NCI-H1105 treated with DMSO at 0.1 percent for 48 hours (cell line): ENCODE measurements at places on chromosomes 3 and 15.
A peak's percentile ranks its signal among the peaks of the same experiment; 100 is the strongest.

GRCh38 chr3:50645378-50645777, 28.4 kb downstream of the MAPKAPK3 start:
- DNase-seq = no peak

GRCh38 chr15:77112838-77113504, 42.1 kb upstream of the TSPAN3 start:
- DNase-seq = no peak

- no peak for DNase-seq
These were observed 837 bp downstream of the GRK7 start for GRCh38 chr3:141764045-141764444.

GRCh38 chr3:124094496-124094895, 102.6 kb upstream of the ROPN1 start:
- DNase-seq = no peak

DNA sequence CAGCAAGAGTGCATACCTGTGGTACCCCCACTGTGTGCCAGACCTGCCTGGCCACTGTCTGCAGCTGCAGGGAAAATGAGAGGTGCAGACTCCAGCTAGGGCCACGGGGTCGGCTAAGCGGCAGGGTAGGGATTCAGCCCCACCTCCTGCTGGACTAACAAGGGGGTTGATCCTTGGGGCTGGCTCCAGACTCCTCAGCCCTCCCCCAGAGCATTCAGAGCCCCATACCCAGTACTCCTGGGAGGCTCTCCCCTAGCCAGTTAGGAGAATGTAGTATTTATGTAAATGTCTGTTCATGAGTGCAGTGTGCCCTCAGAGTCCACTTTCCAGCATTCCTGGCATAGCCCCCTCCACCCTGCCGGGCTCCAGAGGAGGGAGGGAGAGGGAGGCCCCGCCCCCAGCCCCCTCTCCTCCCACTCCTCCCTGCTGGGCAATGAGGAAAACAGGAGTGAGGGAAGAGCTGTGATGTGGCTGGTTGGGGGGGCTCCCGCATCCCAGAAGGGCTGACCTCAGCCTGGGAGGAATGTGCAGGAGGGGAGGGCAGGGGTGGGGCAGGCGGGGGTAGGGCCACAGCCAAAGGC, 4.5 kb upstream of the SEMA3B start:
- DNase-seq = peak; percentile 8

DNA sequence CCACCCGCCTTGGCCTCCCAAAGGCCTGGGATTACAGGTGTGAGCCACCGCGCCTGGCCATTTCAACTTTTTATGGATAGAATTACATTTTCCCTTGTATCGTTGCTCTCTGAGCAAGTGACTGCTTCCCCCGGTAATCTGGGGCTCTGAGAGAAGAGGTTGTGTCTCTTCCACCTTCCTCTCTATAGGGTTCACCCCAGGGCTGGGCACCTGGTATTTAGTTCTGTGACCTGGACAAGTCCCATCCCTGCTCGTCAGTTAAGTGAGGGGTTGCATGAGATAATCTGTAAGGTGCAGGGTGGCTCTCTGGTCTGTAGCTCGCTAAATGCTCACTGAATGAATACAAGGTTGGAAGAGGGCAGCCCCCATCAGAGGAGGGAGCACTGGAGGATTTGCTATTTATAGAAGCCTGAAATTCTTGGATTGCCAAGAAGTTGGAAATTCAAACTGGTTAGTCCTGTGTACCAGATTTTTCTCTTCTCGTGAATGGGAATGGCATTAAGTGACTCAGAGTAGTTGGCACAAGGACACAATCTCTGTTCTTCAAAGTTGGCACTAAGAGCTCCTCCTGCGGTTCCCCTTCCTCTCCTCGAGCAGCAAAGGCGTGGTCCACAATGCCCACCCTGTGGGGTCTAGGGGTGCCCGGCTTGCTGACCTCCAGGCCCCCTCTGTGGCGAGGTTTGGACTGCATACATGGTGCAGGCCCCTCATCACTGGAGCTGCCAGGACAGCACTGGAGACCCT, 68.1 kb upstream of the DLG1 start:
- no peak for DNase-seq
